Activated T-helper 2 cell treated with anti-CD3 and anti-CD28 coated beads, Interferon-gamma antibody, Interleukin-2, Interleukin-4, amounts not matched to agents 10 μg/mL and 5 μg/mL and 100 μg/mL, durations not matched to agents 14 hours and 24 hours and 36 hours (primary cell): ENCODE measurements at places on chromosomes 2 and 18.

DNA sequence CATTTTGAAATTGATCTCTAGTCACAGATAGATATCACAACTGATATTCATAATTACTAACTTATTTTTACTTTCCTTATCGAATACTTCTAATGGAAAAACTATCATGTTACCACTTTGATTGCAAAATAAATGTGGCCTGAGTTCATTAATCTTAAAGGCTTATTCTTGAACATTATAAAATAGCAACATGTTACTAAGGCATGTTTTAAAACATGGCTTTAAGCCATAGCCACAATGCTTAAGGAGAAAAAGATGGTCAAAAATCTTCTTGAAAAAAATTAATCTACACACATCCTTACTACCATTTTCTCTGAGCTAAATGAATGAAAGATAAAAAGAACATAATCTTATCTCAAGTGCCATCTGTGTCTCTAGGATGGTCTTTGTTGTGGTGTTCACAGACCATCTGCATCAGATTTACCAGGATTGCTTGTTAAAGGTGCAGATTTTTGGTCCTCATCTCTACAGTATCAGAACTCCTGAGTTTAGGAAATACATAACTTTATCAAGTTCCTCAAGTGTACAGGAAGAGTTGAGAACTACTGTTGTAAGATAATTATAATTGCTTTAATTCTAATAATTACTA, 15.3 kb downstream of the MTX2 start:
- DNase-seq: no peak

GRCh38 chr2:65991381-65992197, 443.3 kb upstream of the MEIS1 start:
- DNase-seq: no peak

DNA sequence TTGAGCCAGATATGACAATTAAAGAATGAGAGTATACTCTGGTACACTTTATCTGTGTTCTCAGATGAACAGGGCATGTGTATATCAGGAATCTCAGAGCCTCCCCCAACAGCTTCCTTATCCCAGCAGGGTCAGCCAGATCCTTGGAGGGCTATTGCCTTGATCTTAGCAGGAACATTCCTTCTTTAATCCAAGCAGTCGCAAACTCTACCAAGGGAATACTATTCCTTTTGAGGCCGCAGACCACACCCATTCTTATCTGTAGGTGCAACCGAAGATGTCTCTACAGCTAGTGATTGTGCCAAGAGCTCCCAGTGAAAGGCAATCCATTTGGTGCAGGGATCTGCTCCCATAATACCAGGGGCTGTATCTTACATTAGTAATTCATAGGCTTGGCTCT, 118.3 kb upstream of the DOK6 start:
- no peak for DNase-seq

DNA sequence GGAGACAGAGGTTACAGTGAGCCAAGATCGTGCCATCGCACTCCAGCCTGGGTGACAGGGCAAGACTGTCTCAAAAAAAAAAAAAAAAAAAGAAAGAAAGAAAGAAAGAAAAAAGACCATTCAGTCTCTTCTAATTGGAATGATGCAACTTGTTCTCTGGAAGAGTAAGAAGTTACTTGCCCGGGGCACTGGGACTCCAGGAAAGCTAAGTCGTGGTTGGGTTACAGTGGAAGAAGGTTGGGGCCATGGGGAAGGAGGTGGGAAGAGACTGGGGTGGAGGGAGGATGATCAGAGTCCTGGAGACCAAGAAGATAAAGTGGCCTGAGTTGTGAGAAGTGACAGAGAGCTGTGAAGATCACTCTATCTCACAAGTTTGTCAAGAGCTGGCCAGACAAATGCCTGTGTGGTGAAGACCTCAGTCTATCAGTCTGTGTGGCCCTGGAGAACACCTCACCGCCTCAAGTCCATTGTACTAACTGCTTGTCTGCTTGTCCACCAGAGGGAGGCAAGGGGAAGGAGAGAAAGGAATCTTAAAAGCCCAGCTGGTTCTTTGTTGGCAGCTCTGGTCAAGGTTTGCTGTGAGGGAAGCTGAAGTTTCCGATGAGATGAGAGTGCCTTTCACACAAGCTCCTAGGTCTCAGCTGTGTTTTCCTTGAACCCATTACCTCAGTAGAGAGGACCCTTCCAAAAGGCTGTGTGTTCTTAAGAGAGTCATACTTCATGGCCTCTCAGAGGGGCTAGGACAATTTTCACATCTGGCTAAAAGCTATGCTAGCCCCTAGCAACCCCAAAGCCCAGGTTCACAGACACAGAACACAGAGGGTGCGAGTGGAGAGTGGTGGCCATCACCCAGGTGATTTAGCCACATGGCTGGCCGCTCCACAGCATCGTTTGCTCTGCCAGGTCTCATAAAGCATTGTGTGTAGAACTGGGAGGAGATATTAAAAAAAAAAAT, 72.0 kb upstream of the TMEM178A start:
- DNase-seq: no peak

DNA sequence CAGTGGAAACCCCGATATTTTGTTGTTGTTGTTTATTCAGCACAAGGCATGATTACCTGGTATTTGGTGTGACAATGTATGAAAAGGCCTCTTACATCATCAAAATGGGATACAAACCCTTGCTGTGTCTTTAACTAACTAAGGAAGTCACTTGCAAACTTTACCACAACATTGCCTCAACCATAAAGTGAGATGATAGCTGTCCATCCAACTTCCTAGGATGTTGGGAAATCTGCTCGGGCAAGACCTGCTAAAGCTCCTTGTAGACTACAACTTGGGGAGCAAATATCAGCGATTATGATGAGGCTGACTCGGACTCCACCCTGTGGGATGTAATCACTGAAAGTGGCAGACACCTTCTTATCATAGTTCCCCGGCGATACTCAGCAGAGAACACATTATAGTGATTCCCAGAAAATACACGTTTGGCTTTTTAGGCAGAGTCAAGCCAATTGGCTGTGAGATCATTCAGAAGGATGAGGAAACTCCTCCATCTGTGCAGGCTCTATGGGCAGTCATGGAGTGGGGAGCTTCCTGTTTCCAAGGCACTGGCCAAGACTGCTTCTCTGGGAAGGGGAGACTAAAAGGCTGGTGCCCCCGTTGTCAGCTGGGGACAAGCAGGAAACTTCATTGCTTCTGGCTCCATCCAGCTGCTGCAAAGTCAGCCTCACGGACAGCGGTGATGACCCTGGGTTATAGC, 289.0 kb downstream of the RNF144A start:
- no peak for DNase-seq

DNA sequence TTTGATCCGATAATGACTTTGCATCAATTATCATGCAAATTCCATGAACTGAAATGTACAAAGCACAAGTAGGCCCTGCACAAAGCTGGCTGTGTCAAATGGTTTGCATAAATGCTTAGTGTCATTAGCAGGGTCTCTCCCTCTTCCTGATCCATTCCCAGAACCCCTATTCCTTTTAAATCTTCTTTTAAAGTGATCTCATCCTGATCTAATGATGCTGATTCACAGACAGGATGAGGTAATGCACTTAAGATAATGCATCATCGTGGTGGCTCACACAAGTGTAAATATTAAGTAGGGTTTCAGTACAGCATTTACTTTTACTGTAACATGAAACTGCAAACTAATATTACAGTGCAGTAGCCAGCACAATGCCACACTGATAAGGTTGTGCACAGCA, 304.8 kb upstream of the SOX11 start:
- no peak for DNase-seq

- no peak for DNase-seq
These were observed 1.0 kb upstream of the ROCK1 start for GRCh38 chr18:21112543-21113105.

DNA sequence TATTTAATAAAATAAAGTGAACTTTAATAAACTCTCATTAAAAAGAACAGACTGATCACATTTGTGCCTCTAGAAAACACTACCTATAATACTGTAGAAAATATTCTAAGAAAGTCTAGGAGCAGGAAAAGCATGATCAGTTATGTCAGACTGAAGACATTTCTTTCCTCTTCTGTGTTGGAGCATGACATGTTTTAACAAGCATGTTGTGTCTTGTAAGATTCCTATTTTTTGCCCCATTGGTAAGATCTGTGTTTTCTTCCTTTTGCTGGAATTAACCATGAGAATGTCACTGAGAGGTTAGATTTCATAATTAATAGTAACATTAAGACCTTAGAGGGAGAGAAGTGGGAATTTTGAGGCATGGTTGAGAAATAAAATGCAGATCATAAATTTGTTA, 27.7 kb downstream of the LAMA3 start:
- no peak for DNase-seq

GRCh38 chr2:8515864-8516533, 165.9 kb upstream of the ID2 start:
- no peak for DNase-seq

DNA sequence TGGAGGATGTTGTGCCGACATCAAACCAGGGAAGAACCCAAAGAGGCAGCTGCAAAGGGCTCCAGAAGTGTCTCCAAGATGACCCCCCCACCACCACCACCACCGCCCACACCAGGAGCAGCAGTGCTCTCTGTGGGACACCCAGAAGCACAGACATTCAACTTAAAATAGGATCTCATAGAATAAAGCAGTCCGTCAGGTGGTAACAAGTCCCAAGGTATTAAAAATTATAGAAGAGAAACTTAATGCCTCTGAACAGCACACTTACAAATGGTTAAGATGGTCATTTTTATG, 155.5 kb upstream of the ID2 start:
- no peak for DNase-seq

DNA sequence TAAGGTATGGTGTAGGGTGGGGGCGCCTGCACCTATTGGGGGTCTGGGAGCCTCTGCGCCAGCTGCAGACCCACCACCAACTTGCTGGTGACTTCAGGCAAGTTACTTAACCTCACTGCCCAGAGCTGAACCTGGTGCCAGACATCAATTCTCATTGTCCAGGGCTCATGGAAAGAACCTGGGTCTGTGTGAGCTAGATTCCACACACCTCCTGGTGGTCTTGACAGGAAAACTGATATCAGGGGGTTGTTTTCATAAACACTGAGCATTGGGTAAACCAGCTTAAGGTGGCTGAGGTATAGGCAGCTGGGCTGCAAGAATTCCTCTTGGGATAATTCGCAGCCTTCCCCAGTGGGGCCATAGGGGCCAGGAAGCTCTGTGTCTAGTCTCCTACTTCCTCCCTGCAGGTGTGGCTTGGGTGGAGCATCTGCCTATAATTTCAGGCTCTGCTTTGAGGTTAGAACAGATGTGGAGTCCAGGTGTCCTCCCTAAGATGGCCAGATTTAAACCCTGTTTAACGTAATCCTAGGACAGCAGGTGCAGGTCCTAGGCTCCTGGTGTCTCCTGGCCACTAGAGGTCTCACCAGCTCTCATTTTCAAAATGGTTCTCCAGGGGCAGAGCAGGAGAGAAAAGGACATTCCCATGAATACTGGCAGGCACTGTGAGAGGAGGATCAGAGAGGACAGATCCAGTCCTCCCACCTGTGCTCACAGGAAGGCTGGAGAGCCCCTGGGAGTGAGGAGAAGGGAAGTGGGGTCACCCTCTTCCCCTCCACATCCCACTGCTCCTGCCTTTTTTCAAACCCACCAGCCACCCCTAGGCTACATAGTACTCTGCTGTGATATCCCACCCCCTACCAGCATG, 100.4 kb upstream of the SMAD2 start:
- no peak for DNase-seq
